Effector memory CD8-positive, alpha-beta T cell (primary cell): ENCODE measurements at places on chromosomes 5 and 9.

DNA sequence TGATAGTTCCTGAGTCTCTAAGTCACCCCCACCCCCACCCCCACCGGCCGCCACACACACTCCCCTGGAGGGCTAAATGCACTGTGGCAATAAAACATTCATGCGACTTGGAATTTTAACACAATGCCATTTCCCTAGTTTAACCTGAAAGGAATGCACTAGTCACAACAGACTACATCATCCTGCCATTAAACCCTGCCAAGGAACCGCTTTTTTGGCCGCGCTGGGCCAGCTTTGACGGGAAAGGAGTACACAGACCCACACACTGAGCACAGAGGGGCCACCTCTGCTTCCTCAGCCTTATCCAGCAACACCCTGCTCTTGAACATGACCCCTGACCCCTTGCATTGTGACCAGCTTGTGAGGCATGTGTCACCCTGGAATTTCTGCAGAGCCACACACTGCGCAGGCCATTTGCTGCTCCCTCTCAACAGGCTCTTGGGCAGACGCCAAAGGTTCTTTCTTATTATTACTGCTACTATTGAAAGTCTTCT is 165.3 kb downstream of the BNC2 start:
- H3K4me3 ChIP-seq: no peak overlapping the region
- H3K4me1 ChIP-seq: no peaks in the 10 kb centered on the region
- no peak overlapping the region for H3K27ac ChIP-seq

DNA sequence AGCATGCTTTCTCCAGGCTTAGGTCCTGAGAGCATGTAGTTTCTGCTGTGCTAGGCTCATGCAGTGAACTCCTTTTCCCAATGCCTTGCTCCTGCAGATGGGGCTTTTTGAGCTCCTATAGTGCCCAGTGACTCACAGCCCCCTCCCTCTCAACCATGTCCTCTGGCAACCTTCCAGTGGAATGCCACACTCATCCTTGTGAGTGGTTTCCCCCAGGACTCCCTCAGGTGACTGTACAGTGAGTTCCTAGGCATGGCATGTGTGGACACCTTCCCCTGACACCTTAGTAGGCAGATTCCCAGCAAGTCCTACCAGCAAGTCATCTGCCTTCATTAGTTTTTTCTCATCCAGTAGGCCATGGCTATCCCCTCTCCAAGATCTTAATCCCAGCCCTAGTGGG is 72.4 kb upstream of the CXCL14 start:
- DNase-seq: no peak
- H3K27ac ChIP-seq: no peak overlapping the region
- no peaks in the 10 kb centered on the region for H3K36me3 ChIP-seq
- peaks cover 14% of the 10 kb centered on the region for H3K27me3 ChIP-seq
- no peaks in the 10 kb centered on the region for H3K4me1 ChIP-seq
- H3K4me3 ChIP-seq: no peak overlapping the region

- no peak overlapping the region for H3K27ac ChIP-seq
- H3K36me3 ChIP-seq: no peaks in the 10 kb centered on the region
- H3K4me1 ChIP-seq: no peaks in the 10 kb centered on the region
- DNase-seq: no peak
Measured at GRCh38 chr5:17430241-17430640, 67.8 kb upstream of the TAF11L2 start.

- H3K27ac ChIP-seq: no peak overlapping the region
- H3K36me3 ChIP-seq: no peaks in the 10 kb centered on the region
- no peaks in the 10 kb centered on the region for H3K4me1 ChIP-seq
- no peak for DNase-seq
Measured at GRCh38 chr9:20139763-20140290, 351.0 kb upstream of the SLC24A2 start.

DNA sequence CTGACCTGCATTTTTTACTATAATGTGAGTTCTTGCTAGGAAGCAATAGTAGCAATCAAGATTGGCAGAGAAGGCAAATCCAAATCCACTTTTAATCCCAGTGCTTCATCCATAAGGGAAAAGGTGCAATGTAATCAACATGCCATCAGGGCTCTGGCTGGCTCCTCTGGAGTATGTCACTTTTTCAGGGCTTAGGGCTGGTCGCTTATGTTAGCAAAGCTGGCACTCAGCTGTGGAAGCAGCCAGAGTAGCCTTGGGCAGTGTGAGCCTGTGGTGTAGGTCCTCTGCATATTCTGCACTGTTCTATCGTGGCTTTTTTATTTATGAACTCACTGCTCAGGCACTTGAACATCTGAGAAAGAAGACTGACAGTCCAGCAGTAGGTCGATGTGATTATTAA is 16.1 kb downstream of the ACTBL2 start:
- no peak overlapping the region for H3K4me3 ChIP-seq
- H3K36me3 ChIP-seq: no peaks in the 10 kb centered on the region
- H3K27me3 ChIP-seq: no peaks in the 10 kb centered on the region
- no peak for DNase-seq

DNA sequence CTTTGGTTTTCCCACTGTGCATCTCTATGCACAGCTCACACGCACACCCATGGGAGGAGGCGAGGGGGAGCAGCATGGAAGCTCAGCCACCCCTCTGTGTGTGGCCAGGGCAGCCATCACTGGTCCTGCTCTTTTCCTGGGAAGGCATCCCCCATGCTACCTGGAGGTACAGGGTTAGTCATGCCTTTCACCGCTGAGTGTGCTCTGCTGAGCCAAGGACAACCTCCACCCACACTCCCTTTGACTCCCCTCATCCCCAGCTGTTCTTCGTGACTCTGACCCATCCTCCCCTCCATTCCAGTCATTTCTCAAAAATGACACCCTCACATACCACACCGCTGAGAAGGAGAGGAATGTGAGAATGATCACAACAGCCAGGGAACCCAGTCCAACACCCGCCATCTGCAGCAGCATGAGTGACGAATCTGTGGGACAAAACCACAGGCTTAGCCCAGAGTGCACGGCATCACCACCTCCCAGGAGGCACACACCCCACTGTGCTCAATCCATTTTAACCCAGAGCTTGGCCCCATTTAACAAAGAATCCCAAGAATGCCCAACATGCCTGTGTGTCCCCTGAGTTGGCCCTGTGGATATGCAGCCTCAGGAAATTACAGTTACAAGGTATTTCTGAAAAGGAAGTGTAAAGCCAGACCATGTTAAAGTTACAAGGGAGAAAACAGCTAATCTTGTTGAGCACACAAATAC is 133.4 kb downstream of the SUSD1 start:
- H3K4me3 ChIP-seq: no peak overlapping the region

- no peak for DNase-seq
- H3K36me3 ChIP-seq: peaks cover 35% of the 10 kb centered on the region
- peaks cover 10% of the 10 kb centered on the region for H3K4me1 ChIP-seq
- no peak overlapping the region for H3K4me3 ChIP-seq
- H3K27ac ChIP-seq: no peak overlapping the region
- H3K27me3 ChIP-seq: no peaks in the 10 kb centered on the region
Measured at GRCh38 chr9:94286116-94286515, 27.0 kb downstream of the ZNF169 start.

- no peaks in the 10 kb centered on the region for H3K27me3 ChIP-seq
- H3K4me3 ChIP-seq: no peak overlapping the region
- no peaks in the 10 kb centered on the region for H3K4me1 ChIP-seq
- no peaks in the 10 kb centered on the region for H3K36me3 ChIP-seq
Measured at GRCh38 chr9:18692962-18693361, 219.0 kb downstream of the ADAMTSL1 start.

- no peak overlapping the region for H3K4me3 ChIP-seq
- H3K4me1 ChIP-seq: no peaks in the 10 kb centered on the region
- H3K27ac ChIP-seq: no peak overlapping the region
- H3K36me3 ChIP-seq: no peaks in the 10 kb centered on the region
- H3K27me3 ChIP-seq: peaks cover 13% of the 10 kb centered on the region
- DNase-seq: no peak
Measured at GRCh38 chr5:59081693-59082092, 498.8 kb downstream of the RAB3C start.
